ENCODE measurements at places on chromosomes 7 and 10.

- DNase-seq = peak; percentile 96
These were observed 72.3 kb upstream of the LEP start for GRCh38 chr7:128168667-128169210.

DNA sequence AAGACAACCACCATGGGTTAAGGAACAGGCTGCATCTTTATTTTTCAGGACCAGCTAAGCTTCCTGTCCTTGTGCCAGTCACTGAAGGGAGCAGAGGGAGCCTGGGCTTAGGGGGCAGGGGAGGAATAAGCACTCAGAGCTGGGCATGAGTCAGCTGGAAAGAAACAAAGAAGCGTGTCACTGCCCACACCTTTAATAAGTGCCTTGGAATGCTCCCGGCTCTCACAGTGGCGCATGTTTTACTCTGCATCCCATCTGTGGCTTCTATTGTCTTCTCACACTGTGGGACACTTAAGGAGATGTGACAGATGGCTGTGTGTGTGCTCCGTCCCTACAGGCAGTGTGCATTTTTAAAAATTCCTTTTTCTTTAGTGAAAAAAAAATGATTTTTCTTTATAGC, 71.7 kb downstream of the MTURN start:
- peak; percentile 10 for DNase-seq

DNA sequence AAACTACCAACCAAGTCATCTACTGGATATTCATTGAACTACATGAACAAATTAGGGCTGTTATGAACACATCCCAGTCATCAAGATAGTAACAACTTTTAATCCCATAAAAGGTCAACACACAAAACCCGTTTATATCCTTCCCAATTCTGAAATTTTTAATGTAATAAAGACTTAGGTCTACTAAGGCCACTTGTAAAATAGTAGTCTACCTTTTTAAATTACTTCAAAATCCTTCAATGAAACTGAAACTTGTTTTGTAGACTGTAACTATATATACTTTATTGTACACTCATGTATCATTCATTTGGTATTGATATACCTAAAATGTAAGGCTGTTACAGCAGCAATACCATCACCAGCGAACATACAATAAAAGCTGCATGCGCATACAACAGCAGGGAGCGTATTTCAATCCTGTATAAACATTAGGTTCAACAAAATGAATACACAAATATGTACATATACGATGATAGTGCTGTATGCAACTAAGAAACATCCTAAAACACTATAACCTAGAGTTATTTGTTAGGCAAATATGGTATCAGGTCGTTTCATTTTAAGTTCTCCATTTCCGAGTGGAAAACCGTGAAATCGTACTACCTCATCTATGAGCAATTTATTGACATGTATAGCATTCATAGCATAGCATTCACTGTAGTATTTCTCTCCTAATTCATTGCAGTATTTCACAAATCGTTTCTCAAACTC, 973 bp downstream of the ATAD1 start:
- DNase-seq = no peak

GRCh38 chr7:72249106-72249505, 163.0 kb downstream of the CALN1 start:
- DNase-seq = no peak

DNA sequence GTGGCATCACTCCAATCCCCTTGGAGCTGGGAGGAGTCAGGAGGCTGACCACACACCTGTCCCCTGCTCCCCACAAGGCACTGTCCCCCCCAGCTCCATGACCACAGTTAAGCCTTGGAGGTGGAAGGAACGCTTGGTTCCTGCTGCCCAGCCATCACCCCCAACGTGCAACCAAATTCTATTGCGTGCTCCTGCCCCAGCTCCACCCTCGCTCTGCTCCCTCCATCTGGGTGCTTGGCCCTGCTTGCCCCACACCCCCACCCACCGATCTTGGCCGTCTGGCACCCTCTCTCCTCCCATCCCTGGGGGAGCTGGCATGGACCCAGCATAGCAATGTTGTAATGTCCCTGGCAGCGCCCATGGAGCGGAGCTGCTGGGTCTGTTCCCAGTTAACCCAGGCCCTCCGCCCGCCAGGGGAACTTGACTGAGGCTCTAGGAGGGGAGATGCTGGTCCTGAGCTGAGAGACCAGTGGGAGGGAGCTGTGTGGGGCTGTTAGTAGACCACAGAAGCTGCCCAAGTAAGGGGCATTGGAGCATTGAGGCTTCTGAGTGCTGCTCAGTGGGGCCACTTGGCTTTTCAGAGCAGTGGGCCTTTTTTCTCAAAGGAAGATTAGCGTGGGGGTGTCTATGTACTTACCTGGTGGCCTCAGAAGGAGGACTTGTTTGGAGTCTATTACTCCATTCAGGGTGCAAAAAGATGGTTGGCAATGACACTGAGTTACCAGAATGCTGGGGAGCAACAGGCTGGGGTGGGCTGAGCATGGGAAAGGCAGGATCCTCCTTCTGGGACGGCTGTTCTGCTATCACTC, 1.1 kb downstream of the EPHB6 start:
- DNase-seq = no peak

DNA sequence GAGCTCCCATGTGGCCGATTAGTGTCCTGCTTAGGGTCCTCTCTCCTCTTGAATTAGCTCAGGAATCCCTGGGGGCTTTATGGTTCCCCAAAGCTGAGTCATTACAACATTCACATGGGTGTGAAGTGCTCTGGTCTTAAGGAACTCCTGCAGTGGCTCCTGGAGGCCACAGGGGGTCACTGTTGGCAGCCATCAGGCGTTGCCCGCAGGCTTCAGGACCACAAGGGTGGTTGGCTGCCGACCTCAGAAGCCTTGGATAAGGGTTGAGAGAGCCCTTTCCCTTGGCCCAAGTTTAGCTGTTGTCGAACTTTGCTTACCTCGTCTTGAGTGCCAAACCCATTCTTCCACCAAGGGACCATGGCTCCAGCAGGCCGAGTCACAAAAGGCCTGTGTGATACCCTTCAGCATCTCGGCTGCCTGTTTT, 61.7 kb downstream of the SH2D4B start:
- DNase-seq = peak; percentile 92

DNA sequence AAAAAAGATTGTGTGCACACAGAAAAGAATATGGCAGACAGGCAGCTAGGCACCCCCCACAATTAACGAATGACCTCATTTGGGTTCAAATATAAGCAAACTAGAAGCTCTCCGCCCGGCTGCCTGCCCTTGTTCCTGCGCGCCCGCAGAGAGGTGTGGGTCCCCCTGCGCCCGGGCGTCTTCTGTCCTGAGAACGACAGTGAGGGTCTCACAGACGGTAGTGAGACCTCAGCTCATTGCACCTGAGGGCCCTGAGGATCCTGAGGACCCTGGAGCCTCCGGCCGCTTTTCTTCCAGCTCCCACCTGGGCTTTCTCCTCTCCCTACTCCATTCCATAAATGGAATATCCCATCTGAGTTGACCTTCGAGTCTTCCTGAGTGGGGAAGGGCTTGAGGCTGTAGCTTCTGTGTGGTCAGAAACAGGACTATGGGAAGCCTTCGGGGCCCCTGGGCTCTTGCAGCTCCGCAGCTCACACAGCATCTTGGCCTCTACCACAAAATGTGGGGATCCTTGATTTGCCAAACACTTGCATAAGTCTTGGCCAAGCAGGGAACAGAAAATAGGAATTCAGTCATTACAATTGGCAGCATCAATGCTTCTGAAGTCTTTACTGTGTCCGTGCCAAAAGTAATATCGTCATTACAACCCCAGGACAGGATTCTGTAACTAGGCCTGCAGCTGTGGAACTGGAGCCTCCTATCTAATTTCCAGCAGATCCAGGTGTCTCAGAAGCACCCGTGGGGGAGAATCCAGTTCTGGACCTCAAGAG, 43.8 kb downstream of the JAKMIP3 start:
- no peak for DNase-seq

All from GM23338 (cell line).